SIG-M5 (cell line): ENCODE measurements at places on chromosomes 2 and 18.

- no peak for DNase-seq
Observed at GRCh38 chr2:12918835-12919445, 202.2 kb downstream of the TRIB2 start.

DNA sequence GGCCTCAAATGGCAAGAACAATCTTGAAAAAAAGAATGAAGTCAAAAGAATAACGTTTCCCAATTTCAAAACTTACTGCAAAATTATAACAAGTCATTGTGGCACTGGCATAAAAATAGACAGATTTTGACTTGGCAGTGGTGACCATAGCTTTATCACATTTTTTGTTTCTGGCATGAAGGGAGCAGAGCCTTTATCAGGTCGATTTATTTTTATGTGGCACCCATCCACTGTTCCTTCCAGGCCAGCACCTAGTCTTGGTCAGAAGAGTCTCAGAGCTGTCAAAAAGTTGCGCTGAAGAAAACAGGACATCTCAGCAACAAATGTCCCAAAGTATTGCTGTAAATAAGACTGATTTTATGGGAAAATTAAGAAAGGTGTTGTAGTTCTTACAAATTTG lies 92.4 kb downstream of the TRABD2A start:
- no peak for DNase-seq

DNA sequence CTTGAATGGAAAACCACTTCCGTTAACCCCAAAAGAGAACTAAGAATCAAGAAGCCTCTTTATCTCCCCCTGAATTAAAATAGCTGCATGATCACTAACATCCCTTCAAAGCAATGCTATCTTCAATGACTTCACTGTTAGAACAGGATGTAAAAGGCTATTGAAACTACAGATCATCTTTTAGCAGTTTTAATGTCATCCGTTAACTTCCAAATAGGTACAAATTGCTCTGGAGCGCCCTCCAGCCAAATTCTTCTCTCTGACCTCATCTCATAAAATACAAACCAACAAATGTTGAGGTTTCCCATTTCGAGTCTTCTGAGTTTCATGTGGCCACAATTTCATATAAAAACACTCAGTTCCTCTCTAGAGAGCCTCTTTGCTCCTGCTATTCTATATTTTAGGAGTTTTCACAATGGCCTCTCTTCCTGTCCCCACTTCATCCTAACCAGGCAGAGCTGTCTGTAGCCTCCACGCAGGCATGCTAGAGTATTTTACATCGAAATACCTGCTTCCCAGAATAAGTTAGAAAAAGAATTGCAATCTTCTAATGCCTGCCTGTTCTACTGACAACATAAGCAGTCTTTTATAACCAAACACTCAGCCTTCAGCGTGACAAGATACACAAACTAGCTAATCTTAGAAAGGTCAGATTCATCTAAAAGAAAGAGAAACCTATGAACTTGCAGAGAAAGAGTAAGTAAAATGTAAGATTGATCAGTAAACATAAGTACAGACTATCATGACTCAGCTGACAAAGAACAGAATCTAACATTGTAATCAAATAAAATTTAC lies 37.9 kb downstream of the B4GALT6 start:
- no peak for DNase-seq

DNA sequence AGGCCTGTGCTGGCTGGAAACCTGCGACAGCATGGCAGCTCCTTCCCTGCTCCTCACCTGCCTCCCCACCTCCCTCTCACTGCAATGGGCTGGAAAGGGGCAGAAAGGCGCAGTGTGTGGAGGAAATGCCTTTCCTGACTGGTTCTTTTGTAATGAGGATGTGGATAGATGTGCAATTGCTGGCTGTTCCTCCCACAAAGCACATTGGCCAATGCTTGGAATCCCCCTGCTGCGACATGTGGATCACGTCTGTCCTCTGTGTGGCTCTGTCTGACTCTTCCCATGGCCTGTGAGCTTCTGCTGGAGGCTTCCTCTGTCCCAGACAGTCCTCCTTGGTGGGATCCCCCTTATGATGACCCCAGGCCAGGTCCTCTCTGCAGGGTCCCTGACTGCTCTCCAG lies 172.5 kb downstream of the NCK2 start:
- no peak for DNase-seq

GRCh38 chr2:128558441-128558840 lies 239.8 kb upstream of the HS6ST1 start:
- no peak for DNase-seq
